CD8-positive, alpha-beta memory T cell (primary cell): ENCODE measurements at places on chromosomes 2 and 18. TPM values are rescaled to one million over a fixed set of nuclear protein-coding genes. Genes with fewer than 3 reads are reported as not detected.
A peak's percentile ranks its signal among the peaks of the same experiment; 100 is the strongest.

Gene HOXD13
- not detected for polyA plus RNA-seq

- no peaks in the 10 kb centered on the region for H3K36me3 ChIP-seq
- no peaks in the 10 kb centered on the region for H3K4me1 ChIP-seq
- DNase-seq = no peak
These were observed 1081.8 kb upstream of the TMEFF2 start for GRCh38 chr2:193276560-193276959.

GRCh38 chr2:118668431-118669424 lies 178.7 kb downstream of the EN1 start:
- no peaks in the 10 kb centered on the region for H3K36me3 ChIP-seq
- no peak overlapping the region for H3K27ac ChIP-seq
- H3K27me3 ChIP-seq = no peaks in the 10 kb centered on the region
- no peaks in the 10 kb centered on the region for H3K4me1 ChIP-seq
- DNase-seq = no peak

DNA sequence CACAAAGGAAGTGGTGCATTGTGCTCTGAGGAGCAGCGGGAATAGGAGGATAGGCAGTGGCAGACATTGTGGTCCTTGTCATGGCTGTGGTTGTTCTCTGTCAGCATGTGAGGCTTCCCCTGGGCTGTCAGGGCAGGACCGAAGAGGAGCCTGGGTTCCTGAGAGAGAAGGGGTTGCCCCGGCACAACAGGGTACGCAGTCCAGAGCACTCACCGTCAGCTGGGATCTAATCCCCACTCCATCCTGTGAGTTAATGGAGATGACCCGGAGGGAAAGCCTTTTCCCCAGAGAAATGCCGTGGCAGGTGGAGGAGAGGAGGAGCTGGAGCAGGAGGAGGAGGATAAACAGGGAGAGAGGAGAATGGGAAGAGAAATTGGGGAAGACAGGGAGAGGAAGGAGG lies 396.7 kb upstream of the HS6ST1 start:
- H3K4me3 ChIP-seq = no peak overlapping the region
- no peak overlapping the region for H3K27ac ChIP-seq
- no peak for DNase-seq
- H3K27me3 ChIP-seq = no peaks in the 10 kb centered on the region
- H3K4me1 ChIP-seq = no peaks in the 10 kb centered on the region

Gene PTPRM
- 5.3 TPM for polyA plus RNA-seq

Gene EMILIN1
- 0.85 TPM for polyA plus RNA-seq

Gene CYP27C1
- not detected for polyA plus RNA-seq

DNA sequence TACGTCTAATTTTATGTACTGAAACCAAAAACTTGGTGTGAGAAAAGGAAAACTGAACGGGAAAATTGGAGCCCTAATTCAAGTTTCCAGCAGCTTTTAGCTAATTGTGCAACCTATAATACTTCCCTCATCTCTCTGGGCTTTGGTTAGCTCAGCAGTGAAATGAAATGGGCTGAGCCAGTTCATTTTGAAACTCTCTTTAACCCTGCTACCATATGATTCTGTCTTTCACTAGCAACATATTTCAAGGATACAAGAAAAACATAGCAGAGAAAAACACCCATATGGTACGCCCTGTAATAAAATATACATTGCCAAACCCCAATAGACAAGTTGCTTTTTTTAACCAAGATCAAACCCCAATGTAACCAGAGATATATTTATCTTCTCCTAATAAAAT lies 799 bp downstream of the SYT4 start:
- no peak overlapping the region for H3K27ac ChIP-seq
- H3K36me3 ChIP-seq = no peaks in the 10 kb centered on the region
- no peak overlapping the region for H3K4me3 ChIP-seq
- H3K4me1 ChIP-seq = no peaks in the 10 kb centered on the region
- DNase-seq = no peak

- DNase-seq = no peak
- H3K4me3 ChIP-seq = no peak overlapping the region
- H3K27ac ChIP-seq = no peak overlapping the region
- peaks cover 6% of the 10 kb centered on the region for H3K27me3 ChIP-seq
These were observed 30.9 kb downstream of the SLC4A3 start for GRCh38 chr2:219658196-219658846.

DNA sequence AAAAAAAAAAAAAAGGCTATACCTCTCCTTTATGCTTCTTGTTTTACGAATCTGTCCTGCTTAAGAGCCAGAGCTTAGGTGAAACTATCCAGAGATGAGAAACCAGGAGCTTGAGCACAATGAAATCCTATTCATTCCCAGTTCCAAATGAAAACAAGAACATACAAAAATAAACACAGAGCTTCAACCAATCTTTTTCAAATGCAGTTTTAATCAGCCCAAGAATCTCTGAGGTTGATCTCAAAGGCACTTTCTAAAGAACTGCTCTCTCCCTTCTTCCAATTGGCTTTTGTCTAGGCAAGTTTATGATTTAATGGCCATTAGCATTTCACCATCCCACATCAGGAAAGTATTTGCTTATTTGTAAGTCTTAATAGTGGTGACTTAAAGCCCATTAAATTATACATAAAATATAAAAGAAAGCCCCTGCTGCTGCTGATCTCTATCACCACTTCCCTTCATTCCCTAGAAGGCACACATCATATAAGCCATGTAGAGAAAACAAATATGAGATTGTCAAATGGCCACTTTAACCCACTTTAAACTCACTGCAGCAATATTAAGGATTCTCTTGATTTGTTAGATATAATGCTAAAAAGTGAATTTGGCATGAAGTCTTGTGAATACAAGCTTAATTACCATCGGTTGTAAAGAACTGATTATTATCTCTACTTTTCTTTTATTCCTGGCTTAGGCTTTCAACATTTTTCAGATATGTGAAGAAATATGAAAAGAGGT lies 29.3 kb upstream of the SCN9A start:
- no peak for DNase-seq
- H3K27me3 ChIP-seq = no peaks in the 10 kb centered on the region
- H3K4me3 ChIP-seq = no peak overlapping the region
- H3K36me3 ChIP-seq = no peaks in the 10 kb centered on the region
- H3K27ac ChIP-seq = no peak overlapping the region
- H3K4me1 ChIP-seq = no peaks in the 10 kb centered on the region

Gene C2orf72
- not detected for polyA plus RNA-seq

GRCh38 chr18:2572171-2572569 lies 813 bp downstream of the NDC80 start:
- peaks cover 28% of the 10 kb centered on the region for H3K4me1 ChIP-seq
- H3K4me3 ChIP-seq = peak overlapping the region; percentile 98
- DNase-seq = no peak
- peak overlapping the region; percentile 100 for H3K27ac ChIP-seq

Gene ADCYAP1
- not detected for polyA plus RNA-seq

- DNase-seq = no peak
- no peak overlapping the region for H3K4me3 ChIP-seq
- peaks cover 32% of the 10 kb centered on the region for H3K4me1 ChIP-seq
- H3K36me3 ChIP-seq = no peaks in the 10 kb centered on the region
- H3K27ac ChIP-seq = no peak overlapping the region
These were observed 1.0 kb downstream of the SP5 start for GRCh38 chr2:170715932-170716777.

GRCh38 chr18:5542515-5543035 lies 1.2 kb downstream of the EPB41L3 start:
- H3K4me3 ChIP-seq = no peak overlapping the region
- H3K36me3 ChIP-seq = no peaks in the 10 kb centered on the region
- DNase-seq = no peak

Gene RIT2
- not detected for polyA plus RNA-seq

Gene RAX
- not detected for polyA plus RNA-seq

GRCh38 chr2:168708080-168708479 lies 94.4 kb upstream of the NOSTRIN start:
- DNase-seq = no peak
- no peaks in the 10 kb centered on the region for H3K27me3 ChIP-seq
- no peak overlapping the region for H3K27ac ChIP-seq
- H3K4me1 ChIP-seq = no peaks in the 10 kb centered on the region
- no peaks in the 10 kb centered on the region for H3K36me3 ChIP-seq

Gene IL36G
- polyA plus RNA-seq = not detected

Gene TMEM17
- polyA plus RNA-seq = not detected

DNA sequence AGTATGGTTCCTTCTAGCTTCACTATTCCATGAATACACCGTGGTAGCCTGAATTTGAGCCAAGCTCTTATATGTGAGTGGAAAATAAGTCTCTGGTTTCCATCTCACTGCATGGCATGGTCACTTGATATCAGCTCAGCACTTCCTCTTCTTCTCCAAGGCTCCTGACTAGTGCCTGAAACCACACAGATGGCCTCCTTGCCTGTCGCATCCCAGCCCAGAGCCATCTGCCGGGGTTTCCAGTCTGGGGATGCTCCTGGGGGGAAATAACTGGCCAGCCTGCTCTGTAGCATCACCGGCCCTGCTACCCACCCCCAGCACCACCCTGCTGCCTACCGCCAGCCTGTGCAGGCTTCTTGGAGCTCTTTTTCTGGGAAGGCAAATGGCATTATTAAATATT lies 7.7 kb upstream of the MARCHF4 start:
- H3K4me3 ChIP-seq = no peak overlapping the region
- no peaks in the 10 kb centered on the region for H3K27me3 ChIP-seq
- H3K4me1 ChIP-seq = no peaks in the 10 kb centered on the region
- DNase-seq = no peak
- no peaks in the 10 kb centered on the region for H3K36me3 ChIP-seq
- no peak overlapping the region for H3K27ac ChIP-seq

GRCh38 chr2:193333539-193333938 lies 1138.8 kb upstream of the TMEFF2 start:
- DNase-seq = no peak
- no peak overlapping the region for H3K4me3 ChIP-seq
- no peaks in the 10 kb centered on the region for H3K4me1 ChIP-seq
- no peaks in the 10 kb centered on the region for H3K27me3 ChIP-seq
- no peak overlapping the region for H3K27ac ChIP-seq
- H3K36me3 ChIP-seq = no peaks in the 10 kb centered on the region

Gene MSH6
- 17.6 TPM for polyA plus RNA-seq

- no peak for DNase-seq
- H3K27me3 ChIP-seq = no peaks in the 10 kb centered on the region
- no peak overlapping the region for H3K4me3 ChIP-seq
These were observed 18.0 kb downstream of the RMC1 start for GRCh38 chr18:23521271-23521670.

- no peaks in the 10 kb centered on the region for H3K4me1 ChIP-seq
- DNase-seq = no peak
These were observed 67.8 kb upstream of the LMAN1 start for GRCh38 chr18:59426855-59427254.

DNA sequence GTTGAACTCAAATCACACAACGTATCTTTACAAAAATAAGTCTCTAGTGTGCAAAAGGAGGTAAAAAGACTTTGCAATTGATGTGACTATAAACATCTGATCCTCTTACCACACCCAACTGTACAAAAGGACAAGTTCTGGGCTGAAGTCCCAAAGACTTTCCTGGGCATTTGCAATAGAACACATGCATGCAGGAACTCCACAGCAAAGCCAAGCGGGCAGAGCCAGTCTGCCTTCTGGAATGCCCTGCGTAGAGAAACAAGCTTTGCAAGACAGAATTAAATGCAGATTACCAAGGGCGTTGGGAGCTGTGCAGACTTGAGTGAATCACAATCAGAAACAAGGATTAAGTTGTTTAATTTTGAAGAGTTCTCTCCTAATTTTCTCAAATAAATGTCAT lies 208.4 kb upstream of the ZNF521 start:
- no peaks in the 10 kb centered on the region for H3K36me3 ChIP-seq
- H3K4me1 ChIP-seq = no peaks in the 10 kb centered on the region
- no peaks in the 10 kb centered on the region for H3K27me3 ChIP-seq
- H3K27ac ChIP-seq = no peak overlapping the region
- DNase-seq = no peak

Gene MYO3B
- 0.08 TPM for polyA plus RNA-seq

DNA sequence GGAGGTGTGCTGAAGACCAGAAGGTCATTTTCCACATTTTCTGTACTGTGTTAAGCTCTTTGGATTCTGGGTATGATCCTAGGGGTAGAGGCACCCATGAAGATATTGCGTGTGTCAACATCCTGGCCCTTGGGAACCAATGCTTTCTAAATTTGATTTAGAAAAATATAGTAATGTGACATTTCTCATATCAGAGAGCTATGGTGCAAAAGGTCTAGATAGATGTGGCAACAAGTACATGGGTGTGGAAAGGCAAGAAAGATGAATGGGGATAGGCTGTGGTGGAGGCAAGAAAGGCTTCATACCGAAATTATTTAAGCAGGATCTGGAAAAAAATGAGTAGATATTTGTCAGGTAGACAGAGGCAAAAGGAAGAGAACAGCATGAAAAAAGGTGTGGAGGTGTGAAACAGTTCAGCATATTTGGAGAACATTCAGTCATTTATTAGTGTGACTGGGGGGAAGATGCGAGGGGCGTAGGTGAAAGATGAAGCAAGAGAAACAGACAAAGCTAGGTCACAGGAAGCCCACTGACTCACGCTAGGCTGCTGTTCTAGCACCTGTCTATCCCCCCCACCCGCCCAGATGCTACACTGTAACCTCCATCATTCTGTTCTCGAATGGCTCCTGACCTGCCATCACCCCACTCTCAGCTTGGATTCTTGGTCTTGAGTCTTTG lies 11.7 kb downstream of the DOK1 start:
- no peak for DNase-seq
- no peaks in the 10 kb centered on the region for H3K4me1 ChIP-seq
- H3K4me3 ChIP-seq = no peak overlapping the region

Gene VPS54
- polyA plus RNA-seq = 10.9 TPM

Gene TMEM169
- 1.1 TPM for polyA plus RNA-seq

Gene LOXHD1
- polyA plus RNA-seq = not detected

- no peaks in the 10 kb centered on the region for H3K36me3 ChIP-seq
- H3K4me3 ChIP-seq = no peak overlapping the region
- no peak for DNase-seq
These were observed 13.3 kb upstream of the POLE4 start for GRCh38 chr2:74944987-74945787.

DNA sequence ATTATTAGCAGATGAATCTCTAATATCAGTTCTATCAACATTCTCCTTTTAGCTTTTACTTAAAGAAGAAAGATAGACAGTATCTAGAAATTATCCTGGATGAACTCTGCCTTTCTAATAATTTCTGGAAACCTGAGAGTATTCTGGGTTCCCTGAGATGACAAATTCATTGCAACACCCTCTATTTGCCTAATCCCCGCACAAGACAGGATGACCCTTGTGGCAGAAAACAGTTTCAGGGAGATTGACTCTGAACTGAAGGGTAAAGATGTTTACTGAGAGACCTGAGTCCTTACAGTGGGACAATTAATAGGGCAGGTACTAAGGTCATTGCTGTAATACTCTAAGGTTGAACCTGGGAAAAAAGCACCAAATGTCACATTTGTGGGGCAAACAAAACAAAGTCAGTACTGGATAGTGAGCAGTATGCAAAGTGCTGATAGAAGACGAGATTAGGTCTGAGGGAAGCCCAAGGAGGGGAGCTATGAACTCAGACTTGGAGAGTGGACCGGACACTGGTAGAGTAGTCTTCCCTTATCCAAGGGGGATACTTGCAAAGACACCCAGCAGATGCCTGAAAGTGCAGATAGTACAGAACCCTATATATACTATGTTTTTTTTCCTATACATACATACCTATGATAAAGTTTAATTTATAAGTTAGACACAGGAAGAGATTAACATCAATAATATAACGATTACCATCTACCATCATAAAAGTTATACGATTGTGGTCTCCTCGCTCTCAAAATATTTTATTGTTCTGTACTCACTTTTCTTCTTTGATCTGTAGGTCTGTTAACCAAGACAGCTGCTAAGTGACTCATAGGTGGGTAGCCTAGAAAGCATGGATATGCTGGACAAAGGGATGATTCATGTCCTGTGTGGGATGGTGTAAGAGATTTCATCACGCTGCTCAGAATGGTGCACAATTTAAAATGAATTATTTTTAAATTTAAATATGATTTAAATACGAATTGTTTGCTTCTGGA lies 148.3 kb upstream of the KLHL14 start:
- no peak overlapping the region for H3K27ac ChIP-seq
- no peak for DNase-seq
- H3K4me3 ChIP-seq = no peak overlapping the region
- H3K4me1 ChIP-seq = no peaks in the 10 kb centered on the region

Gene EGR4
- not detected for polyA plus RNA-seq

Gene PAIP2B
- 2.2 TPM for polyA plus RNA-seq
